ENCODE measurements at places on chromosomes 2 and 18. TPM values are rescaled to one million over a fixed set of nuclear protein-coding genes. Genes with fewer than 3 reads are reported as not detected.

The PAX8 gene
- not detected for total RNA-seq

The LRRTM4 gene
- 0.55 TPM for total RNA-seq

The TUBA4B gene
- total RNA-seq = not detected

The M1AP gene
- total RNA-seq = 0.36 TPM

The CYB5A gene
- total RNA-seq = 164 TPM

The CDK5R2 gene
- total RNA-seq = 0.36 TPM

The RDH14 gene
- 45.7 TPM for total RNA-seq

The CDK15 gene
- 0.28 TPM for total RNA-seq

The FKBP7 gene
- 19.9 TPM for total RNA-seq

The BCL2 gene
- total RNA-seq = 25.7 TPM

The CACNB4 gene
- total RNA-seq = 4.4 TPM

The PID1 gene
- 67.3 TPM for total RNA-seq

The REG1A gene
- not detected for total RNA-seq

The SERPINB11 gene
- total RNA-seq = not detected

The PFN4 gene
- not detected for total RNA-seq

The RUFY4 gene
- not detected for total RNA-seq

Measured in sigmoid colon (tissue), 7 donors.